ENCODE measurements at places on chromosomes 16 and 17.

GRCh38 chr17:78255953-78256706 is 24.7 kb downstream of the TMEM235 start:
- DNase-seq: no peak

DNA sequence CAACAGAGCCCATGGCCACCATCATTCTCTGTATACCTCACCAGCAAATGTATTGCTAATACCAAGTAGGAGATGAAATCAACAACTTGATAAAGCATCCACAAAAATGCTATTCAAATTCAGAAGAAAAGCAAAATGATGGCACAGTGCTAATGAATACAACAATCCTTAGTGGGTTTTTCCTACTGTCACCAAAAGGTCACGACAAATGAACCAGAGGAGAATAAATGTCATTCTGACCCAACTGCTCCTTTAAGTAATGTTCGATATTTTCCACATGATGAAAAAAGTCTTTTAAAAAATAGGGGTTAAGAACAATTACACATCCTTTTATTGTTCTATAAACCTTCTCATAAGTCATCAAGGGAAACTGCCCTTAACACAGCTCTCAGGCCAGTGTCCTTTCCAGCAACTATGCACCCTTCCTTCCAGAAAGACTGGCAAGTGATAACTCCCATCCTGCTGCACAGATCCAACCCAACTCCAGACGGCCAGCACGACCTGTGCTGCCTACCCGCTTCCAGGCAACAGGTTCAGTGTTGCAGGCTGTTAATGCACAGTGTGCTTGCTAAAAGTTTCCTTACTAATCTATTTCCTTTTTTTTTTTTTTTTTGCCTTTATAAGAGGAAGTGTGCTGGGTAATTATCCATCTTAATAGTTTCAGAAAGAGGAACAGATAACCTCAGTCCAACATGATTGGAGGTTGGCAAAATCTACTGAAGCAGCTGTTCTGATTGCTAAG is 15.4 kb downstream of the FBXO31 start:
- DNase-seq: no peak

- no peak for DNase-seq
These were observed 7.9 kb downstream of the CMTM3 start for GRCh38 chr16:66612422-66612821.

- no peak for DNase-seq
These were observed 57.5 kb downstream of the PARN start for GRCh38 chr16:14572535-14572934.

- DNase-seq: no peak
These were observed 983.9 kb upstream of the EEF2KMT start for GRCh38 chr16:6081320-6081976.

DNA sequence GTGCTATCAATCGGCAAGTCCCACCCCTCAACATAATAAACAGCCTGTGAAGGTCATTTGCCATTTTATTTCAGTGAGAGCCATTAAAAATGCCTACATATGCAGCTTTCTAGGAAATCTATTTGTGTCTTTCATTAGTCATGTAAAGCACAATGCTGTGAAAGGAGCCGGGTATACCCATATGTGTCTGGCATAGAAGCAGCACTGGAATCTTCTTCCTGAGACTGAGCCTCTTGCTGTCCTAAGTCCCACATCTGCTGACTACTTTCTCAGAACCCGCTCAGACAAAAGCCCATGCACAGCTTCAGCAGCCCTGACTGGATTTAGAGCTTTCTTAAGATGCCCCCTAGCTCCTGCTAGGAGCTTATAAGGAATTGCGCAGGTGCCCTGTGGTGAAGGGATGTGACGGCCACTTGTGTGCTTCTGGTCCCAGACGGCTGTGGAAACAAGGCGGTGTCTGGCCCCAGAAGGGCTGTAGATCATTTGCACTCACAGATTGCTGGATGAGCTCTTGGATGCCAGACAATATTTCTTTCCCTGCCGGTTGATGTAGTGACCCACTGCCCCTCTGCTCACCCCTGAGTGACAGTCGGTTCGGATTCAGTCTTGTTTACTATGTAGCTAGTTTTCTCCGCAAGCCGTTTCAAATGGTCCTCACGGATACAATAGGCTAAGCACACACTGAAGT is 172.2 kb downstream of the ANKFN1 start:
- no peak for DNase-seq

- no peak for DNase-seq
These were observed 416.3 kb upstream of the CDH5 start for GRCh38 chr16:65950211-65950610.

DNA sequence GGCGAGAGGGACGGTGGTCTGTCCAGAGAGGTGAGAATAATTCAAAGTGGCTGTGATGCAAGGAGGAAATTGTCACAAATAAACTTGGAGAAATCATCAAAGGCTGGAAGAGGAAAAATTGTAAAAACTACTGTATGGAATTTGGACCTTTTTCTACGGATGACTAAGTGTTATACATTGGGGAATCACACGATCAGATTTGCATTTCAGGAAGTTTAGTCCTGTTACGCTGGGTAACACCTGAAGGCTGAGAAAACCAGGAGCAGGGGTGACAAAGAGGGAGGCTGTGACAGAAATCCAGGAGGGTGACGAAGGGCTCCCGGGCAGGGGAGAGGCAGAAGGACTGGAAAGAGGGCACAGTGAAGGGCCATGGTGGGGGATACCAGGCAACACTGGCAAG is 511.7 kb downstream of the CDH13 start:
- DNase-seq: no peak

DNA sequence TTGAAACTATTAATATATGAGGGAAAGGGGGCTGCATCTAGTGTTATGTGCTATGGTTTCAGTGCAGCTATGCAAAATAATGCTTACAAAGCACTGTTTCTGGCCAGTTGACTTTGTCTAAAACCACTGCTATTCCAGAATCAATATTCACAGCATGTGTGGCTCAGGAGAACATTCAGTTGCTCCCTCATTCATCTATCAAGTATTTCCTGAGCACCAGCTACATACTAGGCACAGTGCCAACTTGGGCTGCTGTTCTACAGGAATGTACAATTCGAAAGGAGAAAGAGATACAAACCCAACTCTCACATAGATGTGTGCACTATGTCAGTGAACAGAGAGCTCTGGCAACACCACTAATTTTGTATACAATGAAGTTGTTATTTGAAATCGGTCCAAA is 183.0 kb downstream of the PHKB start:
- no peak for DNase-seq

- no peak for DNase-seq
These were observed 29.1 kb downstream of the GAS7 start for GRCh38 chr17:10169290-10169689.

- DNase-seq: no peak
These were observed 254.6 kb downstream of the HS3ST3A1 start for GRCh38 chr17:13346996-13347762.

DNA sequence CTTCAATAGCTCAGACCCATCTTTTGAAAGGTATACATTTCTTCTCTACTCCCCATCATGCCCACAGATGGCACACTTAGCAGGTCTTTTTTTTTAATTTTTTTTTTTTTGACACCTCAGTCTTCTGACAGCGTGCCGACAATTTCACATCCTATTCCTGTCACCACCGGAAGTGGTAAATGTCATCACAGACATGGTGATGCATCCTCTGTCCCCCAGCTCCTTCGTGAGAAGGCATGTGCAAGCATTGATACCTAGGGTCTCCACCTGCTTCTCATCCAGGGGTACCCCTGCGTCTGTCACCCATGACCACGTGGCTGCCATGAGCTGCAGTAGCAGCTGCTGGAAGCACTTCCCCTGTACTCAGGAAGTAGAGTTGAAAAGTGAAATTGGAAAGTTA is 35.6 kb downstream of the ELAC2 start:
- DNase-seq: no peak

GRCh38 chr17:386141-386876 is 33.7 kb upstream of the RPH3AL start:
- peak; percentile 83 for DNase-seq

DNA sequence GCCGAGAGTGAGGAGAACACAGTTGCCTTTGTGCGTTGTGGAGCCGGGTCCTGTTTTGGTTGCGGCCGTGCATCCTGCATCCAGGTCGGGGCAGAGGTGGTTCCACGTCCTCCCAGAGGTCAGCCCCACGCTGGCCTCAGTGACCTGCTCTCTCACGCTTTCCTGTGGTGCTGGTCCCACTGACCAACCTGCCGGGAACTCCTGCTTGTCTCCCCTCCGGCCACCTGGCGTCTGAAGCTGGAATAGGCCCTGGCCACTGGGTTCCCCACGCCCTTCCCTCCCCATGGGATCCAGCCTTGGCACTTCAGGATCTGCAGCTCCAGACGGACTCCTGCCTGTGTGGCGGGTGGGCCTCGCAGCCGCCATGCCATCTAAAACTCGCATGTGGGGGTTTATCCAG is 85.5 kb upstream of the ZNF750 start:
- DNase-seq: no peak

DNA sequence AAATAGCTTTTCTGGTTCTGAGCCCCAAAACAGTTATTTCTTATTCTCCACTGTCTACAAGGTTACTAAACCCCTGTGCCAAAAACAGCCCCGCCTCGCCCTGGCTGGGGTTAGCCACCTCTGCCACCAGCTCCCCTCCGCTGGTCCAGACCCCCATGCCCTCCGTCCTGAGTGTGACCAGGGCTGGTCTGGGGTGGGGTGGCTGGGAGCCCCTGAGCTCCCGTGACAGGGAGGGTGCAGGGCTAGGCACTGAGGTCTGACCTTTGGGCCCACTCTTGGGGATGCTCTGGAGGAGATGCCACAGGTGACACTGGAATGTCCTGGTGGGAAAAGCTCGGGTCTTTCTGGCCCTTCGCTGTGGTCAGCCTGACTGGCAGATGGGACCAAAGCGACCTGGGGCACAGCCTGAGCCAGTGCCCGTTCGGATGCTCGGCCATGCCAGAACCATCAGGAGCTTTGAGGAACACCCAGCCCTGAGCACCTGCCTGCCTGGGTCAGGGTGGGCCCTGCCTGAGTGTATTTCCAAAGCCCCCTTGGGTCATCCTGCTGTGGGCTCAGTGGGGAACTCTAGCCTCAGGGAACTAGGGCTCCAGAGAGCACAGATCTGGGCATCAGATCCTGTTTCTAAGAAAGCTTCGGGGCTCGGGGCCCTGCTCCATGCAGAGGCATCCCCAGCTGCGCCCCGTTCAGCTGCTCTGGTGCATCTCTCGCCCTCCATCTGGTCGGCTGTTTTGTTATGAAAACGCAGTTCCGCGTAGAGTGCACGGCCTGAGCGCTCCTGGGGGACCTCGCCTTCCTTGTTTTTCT is 72.1 kb upstream of the GNG13 start:
- DNase-seq: no peak

GRCh38 chr16:66728117-66728787 is 23.2 kb downstream of the DYNC1LI2 start:
- no peak for DNase-seq

- no peak for DNase-seq
These were observed 102.8 kb downstream of the IRX5 start for GRCh38 chr16:55033225-55034156.

- no peak for DNase-seq
These were observed 60.6 kb downstream of the RAB11FIP4 start for GRCh38 chr17:31452101-31452500.

GRCh38 chr17:27581016-27581415 is 50.0 kb upstream of the LGALS9 start:
- DNase-seq: no peak

GRCh38 chr16:73066927-73067670 is 19.2 kb upstream of the ZFHX3 start:
- no peak for DNase-seq

GRCh38 chr16:24346734-24347133 is 90.6 kb downstream of the CACNG3 start:
- DNase-seq: no peak

DNA sequence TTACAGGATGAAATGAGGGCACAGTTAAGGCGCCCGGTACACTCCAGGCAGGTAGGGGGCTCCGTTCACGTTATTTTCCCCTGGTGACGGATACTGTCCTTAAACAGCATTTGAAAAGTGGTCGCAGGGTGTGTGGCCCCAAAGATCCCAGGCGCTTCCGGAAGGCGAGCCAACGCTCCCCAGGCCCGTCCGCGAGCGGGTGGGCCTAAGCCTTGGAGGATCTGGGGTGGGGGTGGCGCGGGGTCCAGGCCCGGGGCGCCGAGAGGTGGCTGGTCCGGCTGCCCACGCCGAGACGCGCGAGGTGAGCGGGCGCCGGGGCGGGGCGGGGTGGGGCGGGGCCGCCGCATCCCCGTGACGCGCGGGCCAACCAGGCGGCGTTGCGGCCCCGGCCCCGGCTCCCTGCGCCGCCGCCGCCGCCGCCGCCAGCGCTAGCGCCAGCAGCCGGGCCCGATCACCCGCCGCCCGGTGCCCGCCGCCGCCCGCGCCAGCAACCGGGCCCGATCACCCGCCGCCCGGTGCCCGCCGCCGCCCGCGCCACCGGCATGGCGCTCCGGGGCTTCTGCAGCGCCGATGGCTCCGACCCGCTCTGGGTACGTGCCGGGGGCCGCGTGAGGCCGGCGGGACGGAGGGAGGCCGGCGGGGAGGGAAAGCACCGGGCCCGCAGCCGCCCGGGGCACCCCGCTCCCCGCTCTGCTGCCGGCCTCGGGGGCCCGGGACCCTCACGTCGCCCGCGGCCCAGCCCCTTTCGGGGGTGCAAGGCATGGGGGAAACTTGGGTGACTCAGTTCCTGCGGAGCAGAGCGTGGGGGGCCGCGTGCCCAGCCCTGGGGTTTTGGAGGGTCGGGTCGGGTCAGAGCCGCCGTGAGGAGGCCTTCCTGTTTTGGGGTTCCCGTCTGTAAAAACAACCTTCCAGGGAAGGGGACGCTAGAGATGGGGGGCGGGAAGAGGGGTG is at the start of gene ABCC1:
Gene ABCC1 (plus strand): TSS at position 407 of the 951 bp plus-strand sequence. CDS start 136 bp downstream, at position 543.
- peak; percentile 64 for DNase-seq

- no peak for DNase-seq
These were observed 55.3 kb upstream of the SOX9 start for GRCh38 chr17:72065556-72065955.

- DNase-seq: no peak
These were observed 43.4 kb upstream of the RASD1 start for GRCh38 chr17:17539591-17539990.

- no peak for DNase-seq
These were observed 6.3 kb downstream of the RAB40C start for GRCh38 chr16:595942-596735.

DNA sequence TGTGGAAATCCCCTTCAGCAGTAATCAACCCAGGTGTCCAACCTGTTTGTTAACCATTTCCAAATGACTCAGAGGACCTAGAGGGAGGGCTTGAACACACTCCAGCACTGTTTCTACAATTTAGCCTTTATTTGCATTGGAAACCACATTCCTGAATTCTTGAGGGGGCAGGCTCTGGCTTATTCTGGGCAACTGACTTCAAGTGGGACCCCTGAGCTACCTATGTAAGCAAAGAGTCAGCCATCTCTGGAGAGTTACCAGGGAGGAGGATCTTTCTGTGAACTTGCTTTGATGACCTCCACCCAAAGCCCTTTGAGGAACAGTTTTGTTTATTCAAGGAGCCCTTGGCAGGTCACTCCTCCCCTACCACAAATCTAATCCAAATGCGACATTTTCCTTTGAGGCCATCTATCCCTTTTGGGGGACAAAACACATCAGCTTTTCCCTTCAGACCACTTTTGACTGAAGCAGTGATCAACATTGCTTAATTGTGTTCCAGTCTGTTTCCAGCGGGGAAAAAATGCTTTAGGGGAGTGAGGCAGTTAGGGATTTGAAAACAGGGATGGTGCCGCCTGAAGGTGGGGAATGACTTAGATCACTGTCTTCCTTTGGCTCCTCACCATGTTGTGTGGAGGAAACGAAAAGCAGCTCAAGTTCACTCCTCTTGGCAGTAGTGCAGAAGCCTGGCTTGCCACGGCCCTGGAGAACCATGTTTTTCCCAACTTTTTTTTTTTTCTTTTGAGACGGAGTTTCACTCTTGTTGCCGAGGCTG is 46.2 kb downstream of the TUBD1 start:
- peak; percentile 60 for DNase-seq

Measured in ovary (tissue), 10 donors.